ENCODE measurements at places on chromosomes 5 and 9. TPM values are rescaled to one million over a fixed set of nuclear protein-coding genes. Genes with fewer than 3 reads are reported as not detected.

DNA sequence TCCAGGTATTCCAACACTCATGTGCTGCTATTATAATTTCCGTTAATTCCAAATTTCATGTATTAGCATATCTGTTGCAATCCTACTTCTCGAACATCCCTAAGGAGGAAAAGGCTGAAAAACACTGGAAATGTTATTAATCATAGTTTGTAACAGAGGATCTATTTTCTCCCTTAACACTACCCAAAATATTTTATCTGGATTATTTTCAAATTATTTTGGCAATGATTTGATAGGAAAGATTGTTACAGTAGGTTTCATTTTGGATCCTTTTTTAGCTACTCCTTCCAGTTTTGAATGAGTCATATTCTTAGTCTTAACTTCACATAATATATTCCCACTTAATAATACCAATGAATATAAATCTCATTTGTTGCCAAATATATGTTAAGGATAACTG is 13.9 kb upstream of the NAA35 start:
- DNase-seq = no peak

DNA sequence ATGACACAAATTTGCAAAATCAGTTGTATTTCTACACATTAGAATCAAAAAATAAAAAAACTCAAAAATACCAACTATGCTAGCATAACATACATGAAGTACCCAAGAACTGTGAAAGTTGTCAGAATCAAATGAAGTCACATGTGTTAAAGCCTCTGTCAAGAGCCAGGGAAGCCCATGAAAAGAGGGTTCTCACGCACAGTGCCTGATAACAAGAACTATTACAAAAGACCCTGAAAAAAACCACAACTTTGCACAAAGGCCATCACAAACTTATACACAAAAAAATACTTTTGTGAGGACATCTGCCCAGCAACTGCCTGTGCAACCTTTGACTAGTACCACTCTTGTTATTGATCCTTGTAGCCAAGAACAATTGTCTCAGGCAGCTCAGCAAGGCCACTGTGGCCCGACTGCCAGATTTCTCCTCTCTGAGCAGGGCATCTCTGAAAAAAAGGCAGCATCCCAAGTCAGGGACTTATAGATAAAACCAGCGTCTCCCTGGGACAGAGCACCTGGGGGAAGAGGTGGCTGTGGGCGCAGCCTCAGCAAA is 28.9 kb upstream of the HNRNPA0 start:
- DNase-seq = no peak

GRCh38 chr9:112487799-112488340 is 1.2 kb downstream of the KIAA1958 start:
- no peak for DNase-seq

GRCh38 chr5:88888848-88889188 is 5.8 kb upstream of the MEF2C start:
- DNase-seq = no peak

- DNase-seq = no peak
Observed at GRCh38 chr9:35603506-35603985, 1.5 kb upstream of the TESK1 start.

GRCh38 chr5:16304846-16305245 is 125.3 kb upstream of the MARCHF11 start:
- peak; percentile 54 for DNase-seq

DNA sequence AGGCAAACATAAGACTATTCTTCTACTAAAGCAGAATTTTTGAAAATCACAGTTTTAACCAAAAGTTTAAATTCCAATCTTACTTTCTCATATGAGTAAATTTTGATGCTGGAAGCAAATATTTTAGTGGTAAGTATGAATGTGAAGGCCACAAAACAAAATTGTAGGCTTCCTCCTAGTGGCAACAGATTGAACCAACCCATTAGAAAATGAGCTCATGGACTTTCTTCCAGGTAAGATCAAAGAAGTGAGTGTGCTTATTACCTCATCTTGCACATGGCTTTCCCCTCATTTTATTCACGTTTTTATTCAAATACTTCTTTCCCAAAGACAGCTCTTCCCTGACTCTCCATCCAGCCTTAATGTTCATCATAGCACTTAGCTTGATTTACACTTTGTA is 16.5 kb upstream of the RLN2 start:
- DNase-seq = no peak

DNA sequence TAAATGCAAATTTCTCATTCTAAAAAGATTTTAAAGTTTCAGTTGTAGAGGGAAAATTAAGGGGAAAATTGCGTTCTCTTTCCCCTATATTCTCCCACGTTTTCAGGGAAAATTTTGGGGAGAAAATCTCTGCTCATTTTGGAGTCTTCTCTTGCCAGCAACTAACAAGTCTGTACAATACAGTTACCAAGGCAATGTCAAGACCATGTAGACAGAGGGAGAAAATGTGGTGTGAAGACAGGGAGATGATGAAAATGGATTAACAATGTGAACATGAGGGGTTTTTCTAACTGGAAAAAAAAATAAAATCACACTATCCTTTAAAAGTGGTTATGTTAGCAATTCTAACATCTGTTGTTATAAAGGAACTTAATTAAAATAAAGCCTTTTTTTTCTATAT is 22.3 kb downstream of the SLC1A3 start:
- DNase-seq = no peak

GRCh38 chr9:127534931-127535330 is 77.1 kb upstream of the STXBP1 start:
- DNase-seq = no peak

DNA sequence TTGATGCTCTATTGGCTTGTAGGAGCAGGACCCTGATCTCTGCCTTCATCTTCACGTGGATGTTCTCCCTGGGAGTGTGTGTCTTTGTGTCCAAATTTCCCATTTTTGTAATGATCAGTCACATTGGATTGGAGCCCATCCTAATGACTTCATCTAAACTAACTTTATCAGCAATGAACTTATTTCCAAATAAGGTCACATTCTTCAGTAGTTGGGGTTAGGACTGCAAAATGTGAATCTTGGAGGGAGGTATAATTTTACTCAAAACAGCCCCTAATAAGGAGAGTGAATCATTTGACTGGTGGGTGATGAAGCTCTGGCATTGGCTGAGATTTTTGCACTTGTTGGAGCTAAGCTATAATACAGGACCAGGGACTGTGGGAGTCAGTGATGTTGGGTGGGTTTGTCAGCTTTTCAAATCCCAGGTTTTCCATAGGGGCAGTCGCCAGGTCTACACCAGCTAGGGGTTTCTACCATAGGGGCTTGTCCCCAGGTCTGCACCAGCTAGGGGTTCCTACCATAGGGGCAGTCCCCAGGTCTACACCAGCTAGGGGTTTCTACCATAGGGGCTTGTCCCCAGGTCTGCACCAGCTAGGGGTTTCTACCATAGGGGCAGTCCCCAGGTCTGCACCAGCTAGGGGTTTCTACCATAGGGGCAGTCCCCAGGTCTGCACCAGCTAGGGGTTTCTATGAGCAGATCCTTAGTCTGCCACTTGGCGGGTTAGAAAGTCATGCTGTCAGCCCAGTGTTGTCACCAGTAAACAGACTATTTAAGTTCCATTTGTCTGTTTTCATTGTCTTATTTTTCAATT is 382.6 kb upstream of the DAP start:
- DNase-seq = no peak

IGFBPL1 gene
- 0.14 TPM for total RNA-seq

TLX3 gene
- not detected for total RNA-seq

PCDHB2 gene
- total RNA-seq = 0.41 TPM
